ENCODE measurements at places on chromosomes 2 and 18.

DNA sequence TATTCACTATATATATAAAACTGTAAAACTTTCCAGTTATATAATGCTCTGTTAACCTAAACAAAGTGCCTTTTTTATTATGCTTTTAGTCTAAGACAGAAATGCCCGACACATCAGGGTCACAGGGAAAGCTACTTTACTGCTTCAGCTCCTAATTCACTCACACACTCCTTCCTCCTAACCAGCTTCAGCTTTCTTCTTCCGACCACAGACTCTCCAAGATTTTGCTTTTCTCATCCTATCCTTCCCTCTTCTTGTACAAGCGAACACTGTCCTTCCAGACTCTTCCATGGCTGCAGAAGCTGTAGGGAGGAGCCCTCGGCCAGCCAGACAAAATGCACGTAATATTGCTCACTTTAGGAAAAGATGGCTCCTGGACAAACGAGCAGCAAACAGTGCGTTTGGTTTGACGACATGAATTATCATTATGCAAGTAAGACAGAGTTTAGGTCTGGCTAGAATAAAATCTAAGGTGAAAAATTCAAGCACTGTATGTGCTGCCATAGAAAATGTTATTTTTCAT, 47.5 kb upstream of the HNRNPA3 start:
- DNase-seq = peak; percentile 31

- peak; percentile 54 for DNase-seq
These were observed 126.0 kb downstream of the OSBPL1A start for GRCh38 chr18:24271381-24272228.

GRCh38 chr18:58205443-58206160, 161.6 kb downstream of the NEDD4L start:
- no peak for DNase-seq

GRCh38 chr2:25966531-25967270, 15.6 kb downstream of the KIF3C start:
- DNase-seq = no peak

DNA sequence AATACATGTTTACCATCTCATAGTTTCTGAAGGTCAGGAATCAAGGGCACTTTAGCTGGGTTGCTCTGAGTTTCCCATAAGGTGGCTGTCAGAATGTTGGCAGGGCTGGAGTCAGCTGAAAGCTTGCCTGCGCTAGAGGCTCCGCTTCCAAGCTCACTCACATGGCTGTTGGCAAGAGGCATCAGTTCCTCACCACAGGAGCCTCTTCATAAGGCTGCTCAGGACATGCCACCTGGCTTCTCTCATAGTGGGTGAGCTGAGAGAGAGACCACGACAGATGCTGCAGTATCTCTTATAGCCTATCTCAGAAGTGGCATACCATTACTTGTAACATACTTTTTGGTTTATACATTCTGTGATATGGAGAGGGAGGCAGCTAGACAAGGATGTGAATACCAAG, 7.2 kb downstream of the HADHB start:
- DNase-seq = no peak

- DNase-seq = no peak
These were observed 84.1 kb downstream of the EPAS1 start for GRCh38 chr2:46381263-46381849.

DNA sequence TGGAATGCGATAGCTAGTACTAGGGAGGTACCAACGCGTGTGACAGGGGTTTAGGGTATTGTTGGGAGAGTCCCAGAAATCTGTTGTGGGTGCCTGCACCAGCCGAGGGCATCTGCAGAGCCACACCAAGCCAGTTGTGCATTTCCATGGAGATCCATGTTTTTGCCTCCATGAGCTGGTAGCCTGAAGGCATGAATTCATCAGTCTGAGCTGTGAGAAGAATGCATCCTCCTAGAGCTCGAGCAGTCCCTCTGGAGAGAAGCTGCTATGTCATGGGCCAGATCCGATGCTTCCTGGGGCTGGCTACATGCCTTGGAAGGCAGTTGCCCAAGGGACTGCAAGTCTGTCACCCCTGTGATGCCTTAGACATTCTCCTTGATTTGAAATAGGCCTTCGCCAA, 57.9 kb downstream of the LIPG start:
- DNase-seq = no peak

GRCh38 chr18:12336171-12336613, 28.2 kb downstream of the TUBB6 start:
- no peak for DNase-seq

GRCh38 chr2:56613920-56614319, 430.1 kb downstream of the CCDC85A start:
- DNase-seq = no peak

DNA sequence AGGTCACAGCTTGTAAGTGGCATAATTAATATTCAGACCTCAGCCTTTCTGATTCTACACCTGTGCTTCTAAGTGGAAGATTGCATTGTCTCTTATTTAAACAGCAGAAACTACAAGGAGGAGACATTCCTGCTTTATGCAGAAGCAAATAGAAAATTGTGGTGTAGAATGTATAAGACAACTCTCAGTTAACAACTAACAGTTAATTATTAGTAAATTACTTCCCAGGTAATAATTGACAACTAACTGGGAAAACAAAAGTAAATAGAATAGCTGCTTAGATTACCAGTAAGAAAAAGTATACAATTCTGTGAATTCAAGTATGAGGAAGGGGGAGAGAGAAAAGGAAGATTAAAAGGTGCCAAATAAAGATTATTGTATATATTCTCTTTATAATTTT, 1210.5 kb upstream of the GYPC start:
- no peak for DNase-seq

DNA sequence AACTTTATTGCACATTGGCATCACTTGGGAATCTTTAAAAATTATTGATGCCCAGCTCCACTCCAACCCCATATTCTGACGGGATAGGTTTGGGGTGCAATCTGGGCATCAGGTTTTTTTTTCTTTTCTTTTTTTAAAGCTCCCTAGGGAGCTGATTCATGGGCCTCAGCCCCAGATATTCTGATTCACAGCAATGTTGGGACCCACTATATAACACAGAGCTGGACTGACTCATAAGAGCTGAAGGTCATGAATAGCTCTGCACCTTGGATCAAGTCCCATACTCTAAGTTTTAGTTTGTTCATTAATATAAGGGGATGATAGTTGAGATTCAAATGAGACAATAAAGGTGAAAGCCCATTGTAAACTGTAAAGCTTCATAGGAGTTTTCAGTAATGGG, 191.1 kb upstream of the REV1 start:
- DNase-seq = no peak

DNA sequence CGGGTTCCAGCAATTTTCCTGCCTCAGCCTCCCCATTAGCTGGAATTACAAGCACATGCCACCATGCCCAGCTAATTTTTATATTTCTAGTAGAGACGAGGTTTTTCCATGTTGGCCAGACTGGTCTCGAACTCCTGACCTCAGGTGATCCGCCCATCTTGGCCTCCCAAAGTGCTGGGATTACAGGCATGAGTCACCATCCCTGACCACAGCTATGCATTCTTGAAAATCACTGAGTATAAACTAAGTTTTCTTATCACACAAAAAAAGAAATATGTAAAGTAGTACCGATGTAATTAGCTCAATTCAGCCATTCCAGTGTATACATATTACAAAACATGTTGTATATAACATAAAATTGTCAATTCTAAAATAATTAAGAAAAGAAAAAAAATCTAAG, 232.7 kb downstream of the MBD2 start:
- no peak for DNase-seq

GRCh38 chr2:242020196-242021004, 150.9 kb downstream of the RTP5 start:
- no peak for DNase-seq

- no peak for DNase-seq
These were observed 52.2 kb upstream of the TMEM18 start for GRCh38 chr2:729376-729861.

- no peak for DNase-seq
These were observed 581 bp downstream of the CAPN14 start for GRCh38 chr2:31216734-31217133.

DNA sequence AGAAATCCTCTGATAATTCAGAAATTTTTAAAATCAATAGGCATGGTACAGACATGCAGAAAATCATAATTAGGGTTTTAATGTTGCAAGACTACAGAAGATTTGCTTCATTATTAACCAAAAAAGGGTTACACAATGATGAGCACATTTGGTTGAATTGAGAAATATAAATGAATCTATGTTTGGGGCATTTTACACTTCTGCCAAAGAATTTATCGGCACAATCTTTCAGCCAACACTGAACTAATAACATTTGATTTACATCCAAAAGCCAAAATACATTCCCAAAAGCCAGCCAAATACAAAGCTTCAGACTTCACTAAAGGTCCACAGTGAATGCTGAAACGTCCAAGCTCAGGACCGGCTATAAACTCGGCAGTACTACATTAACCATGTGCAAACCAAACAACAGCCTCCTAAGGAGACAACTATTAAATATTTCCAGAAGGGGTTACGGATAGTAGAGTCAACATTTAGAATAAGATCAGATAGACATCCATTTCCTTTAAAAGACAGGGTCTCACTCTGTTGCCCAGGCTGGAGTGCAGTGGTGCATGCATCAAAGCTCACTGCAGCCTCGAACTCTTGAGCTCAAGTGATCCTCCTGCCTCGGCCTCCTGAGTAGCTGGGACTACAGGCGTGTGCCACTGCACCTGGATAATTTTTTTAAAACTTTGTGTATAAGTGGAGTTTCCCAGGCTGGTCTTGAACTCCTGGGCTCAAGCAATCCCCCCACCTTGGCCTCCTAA, 29.4 kb downstream of the SPRED2 start:
- DNase-seq = no peak

- no peak for DNase-seq
These were observed 331.4 kb upstream of the NETO1 start for GRCh38 chr18:73199151-73199550.

- DNase-seq = no peak
These were observed 62.5 kb downstream of the REEP1 start for GRCh38 chr2:86274918-86275275.

DNA sequence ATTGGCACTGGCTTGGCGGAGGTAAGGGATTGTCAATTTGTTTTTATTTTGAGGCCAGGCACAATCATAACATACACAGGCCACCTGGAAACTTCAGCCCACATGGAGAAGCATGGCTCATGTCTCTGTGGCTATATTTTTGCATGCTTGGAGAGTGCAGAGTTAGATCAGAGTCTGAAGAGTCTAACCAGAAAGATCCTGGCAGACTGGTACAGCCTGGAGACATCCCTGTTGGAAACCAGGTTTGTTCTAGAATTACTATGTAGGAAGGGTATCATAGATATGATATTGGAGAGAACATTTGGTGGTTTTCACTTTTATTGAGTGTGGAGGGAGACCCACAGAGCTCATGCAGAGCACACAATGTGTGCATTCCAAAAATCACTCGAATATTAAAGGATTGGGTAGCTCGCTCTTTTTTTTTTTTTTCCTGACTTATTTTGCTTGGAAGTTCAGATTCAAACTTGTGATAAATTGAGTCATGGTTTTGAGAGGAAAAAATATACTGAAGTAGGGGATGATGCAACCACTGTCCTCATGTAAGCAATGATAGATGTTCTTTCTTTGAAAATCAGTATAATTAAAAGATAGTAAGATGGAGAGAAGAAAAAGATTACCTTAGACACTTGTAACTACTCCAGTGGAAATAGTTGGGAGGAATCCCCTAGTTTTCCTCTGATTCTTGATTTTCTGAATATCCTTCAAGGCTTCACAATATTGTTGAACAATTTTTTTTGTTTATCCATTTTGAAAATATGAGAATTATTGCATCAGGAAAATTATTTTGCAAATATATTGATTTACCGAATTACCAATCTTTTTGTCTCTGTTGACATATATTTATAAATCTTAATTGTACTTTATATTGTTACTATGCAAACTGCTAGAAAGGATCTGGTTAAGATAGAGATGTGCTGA, 185.7 kb upstream of the ZEB2 start:
- DNase-seq = no peak

DNA sequence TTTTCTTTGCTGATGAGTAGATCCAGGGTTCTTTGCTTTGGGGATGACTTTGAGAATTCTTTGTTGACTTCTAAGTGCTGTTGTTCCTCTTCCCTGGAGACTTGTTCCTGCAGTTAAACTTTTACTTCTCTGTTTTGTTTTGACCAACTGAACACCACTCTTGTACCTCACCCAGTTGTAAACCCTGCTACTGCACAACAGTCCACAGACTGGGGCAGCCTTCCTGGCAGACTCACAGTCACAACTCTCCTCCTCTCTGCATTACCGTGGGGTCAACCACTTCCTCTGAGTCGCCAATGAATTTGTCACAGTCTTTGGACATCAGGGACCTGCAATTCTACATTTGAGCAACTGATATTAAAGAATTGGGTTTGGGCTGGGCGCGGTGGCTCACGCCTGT, 3.8 kb upstream of the SLC8A1 start:
- DNase-seq = no peak

DNA sequence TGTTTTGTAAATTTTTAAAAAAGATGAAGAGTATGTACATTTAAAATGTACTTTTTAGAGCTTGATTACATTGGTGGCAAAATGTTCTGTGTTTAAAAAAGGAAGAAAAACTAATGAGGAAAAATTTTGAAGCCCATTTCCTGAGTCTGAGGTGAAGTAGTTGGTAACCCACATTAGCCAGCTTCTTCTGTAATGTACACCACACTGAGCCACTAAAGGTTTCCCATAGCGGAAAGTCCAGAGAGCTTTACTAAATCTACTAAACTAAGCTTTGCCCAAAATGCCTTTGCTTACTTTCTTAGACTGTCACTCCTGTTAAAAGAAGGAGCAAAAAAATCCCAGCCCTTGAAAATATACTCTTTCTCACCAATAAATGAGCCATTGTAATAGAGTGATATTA, 804.8 kb upstream of the ZEB2 start:
- no peak for DNase-seq

DNA sequence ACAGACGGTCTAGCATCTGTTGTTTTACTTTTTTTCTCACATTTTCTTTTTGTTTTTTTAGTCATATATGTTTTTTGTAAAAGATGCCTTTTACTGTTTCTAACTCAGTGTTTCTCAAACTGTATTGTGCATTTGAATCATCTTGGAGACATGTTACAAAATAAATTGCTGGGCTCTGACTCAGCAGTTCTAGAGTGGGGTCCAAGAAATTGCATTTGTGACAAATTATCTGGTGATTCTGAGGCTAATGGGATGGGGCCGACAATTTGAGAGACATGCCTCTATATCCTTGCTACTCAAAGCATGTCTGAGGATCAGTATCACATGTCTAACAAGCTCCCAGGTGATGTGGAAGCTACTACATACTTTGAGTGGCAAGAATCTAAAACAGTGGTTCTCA, 478.8 kb downstream of the PLCL1 start:
- DNase-seq = no peak

- no peak for DNase-seq
These were observed 3.4 kb downstream of the PXDN start for GRCh38 chr2:1740716-1741589.

DNA sequence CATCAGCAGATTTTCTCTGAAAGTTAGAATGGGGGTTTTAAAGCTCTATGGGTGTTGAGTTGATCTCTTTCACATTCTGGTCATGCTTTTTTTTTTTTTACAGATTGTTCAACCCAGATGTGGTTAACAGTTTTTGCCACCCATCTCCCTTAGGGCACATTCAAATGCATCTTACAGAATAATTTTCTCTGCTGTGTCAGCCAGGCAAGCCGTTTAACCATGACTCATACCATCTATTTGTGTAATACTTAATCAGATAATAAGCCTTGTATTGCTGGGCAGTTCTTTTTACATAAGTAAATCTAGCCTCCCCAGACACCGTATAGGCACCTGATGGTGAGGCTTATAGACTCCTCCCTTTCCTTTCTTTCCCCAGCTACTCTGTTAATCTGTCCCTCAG, 62.0 kb downstream of the TGIF1 start:
- no peak for DNase-seq

GRCh38 chr2:84102274-84102673, 356.8 kb downstream of the SUCLG1 start:
- no peak for DNase-seq

All from activated T-cell treated with anti-CD3 and anti-CD28 coated beads, Interleukin-2, amount 50 U/mL, for 48 hours (primary cell).